ENCODE measurements at places on chromosomes 4 and X.

GRCh38 chr4:76748649-76749048 lies 149.3 kb downstream of the SOWAHB start:
- DNase-seq = peak; percentile 54

GRCh38 chrX:48897157-48897624 lies 377 bp downstream of the TIMM17B start:
- peak; percentile 63 for DNase-seq

- no peak for DNase-seq
These were observed 55.2 kb downstream of the MMRN1 start for GRCh38 chr4:89949782-89950387.

GRCh38 chrX:22467571-22467970 lies 194.9 kb downstream of the CBLL2 start:
- DNase-seq = no peak

GRCh38 chr4:184280591-184281071 lies 63.0 kb upstream of the ENPP6 start:
- no peak for DNase-seq

DNA sequence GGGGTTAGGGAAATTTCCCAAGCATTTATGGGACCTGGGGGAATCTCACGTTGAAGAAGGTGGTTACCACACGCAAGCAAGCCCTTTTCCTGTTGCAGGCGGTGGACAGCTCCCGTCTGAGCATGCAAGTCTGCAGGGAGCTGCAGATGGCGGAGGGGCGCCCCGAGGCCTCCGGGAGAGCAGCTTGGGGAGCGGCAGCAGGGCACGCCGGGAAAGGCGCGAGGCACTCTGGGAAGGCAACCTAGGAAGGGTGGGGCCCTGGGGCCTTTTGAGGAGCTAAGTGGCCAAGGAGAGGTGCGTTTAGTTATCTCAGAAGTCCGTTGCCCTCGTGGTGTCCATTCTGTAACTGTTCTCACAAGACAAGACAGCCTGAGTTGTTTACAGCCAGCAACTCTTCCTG lies 57.0 kb upstream of the SLC25A4 start:
- DNase-seq = no peak

- DNase-seq = peak; percentile 29
These were observed 32.3 kb downstream of the RASL11B start for GRCh38 chr4:52894443-52894842.

GRCh38 chr4:71460371-71460770 lies 121.6 kb downstream of the SLC4A4 start:
- peak; percentile 38 for DNase-seq

Data from fibroblast of skin of scalp (primary cell).